ENCODE measurements at places on chromosomes 12 and 14.

DNA sequence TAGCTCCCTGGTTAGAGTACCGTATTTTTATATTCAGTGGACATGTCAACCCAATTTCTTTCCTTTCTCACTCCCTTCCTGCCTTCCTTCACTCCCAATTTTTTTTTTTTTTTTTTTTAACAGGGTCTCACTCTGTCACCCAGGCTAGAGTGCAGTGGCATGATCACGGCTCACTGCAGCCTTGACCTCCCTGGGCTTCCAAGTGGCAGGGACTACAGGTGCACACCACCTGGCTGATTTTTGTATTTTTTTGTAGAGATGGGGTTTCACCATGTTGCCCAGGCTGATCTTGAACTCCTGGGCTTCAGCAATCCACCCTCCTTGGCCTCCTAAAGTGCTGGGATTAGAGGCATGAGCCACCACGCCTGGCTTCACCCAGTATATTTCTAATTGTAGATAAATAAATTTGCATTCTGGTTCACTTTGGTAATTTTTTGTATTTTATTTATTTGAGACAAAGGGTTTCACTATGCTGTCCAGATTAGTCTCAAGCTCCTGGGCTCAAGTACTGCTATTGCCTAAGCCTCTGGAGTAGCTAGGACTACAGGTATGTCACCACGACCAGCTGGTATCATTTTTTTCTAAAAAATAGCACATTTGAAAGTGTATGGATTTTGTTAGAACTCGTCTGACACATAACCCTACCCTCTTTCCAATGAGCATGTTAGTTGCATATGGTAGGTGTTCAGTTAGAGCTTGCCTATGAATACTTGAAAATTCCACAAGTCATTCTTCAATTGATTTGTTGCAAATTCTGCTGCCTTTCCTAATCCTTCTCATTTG, 15.7 kb downstream of the SLC38A2 start:
- no peak for DNase-seq

DNA sequence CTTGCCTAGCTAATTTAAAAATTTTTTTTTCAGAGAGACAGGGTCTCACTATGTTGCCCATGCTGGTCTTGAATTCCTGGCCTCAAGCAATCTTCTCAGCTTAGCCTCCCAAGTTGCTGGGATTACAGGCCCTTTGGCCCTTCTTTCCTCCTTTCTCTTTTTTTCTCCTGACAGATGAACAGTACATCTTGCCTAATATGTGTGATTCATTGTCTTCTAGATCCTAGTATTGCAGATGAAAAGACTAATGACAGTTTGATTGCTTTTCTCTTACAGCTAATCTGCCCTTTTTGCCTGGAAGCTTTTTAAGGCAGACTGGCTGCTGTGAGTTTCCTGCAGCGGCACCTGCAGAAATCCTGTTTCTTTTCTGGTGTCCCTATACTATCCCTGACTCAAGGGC, 12.0 kb downstream of the DEPDC4 start:
- DNase-seq, result no peak

- peak; percentile 21 for DNase-seq
Measured at GRCh38 chr12:130041983-130042812, 120.1 kb upstream of the FZD10 start.

DNA sequence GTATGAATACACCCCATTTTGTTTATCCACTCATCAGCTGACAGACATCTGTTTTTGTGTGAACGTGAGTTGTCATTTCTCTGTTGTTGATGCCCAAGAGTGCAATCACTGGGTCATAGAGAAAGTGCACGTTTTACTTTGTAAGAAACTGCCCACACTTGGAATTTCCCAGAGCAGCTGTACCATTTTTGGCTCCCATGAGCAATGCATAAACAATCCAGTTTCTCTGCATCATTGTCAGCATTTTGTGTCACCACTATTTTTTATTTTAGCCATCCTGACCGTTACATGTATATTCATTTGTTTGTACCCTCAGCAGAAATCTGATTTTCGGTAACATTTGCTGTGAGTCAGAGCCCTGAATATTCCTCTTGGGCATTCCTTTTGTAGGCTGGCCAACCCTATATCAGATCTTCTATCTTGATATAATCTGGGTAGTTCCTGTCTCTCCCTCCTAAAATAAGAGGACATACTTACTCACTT, 62.7 kb downstream of the RBM19 start:
- no peak for DNase-seq

DNA sequence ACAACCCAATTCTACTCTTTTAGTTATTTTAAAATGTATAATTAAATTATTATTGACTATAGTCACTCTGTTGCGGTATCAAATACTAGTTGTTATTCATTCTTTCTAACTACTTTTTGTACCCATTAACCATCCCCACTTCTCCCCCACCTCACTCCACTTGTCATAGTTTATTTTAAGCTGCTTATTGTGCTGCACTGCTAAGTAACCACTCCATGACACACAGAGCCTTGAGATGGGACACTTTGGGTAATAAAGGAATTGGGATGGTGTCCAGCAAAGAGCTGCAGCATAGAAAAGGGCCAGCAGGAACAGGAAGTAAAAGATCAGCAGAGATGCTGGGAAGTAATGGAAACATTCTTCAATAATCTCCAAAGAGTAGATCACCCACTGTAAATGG, 123.0 kb downstream of the RPS29 start:
- DNase-seq, result no peak

- DNase-seq, result no peak
Measured at GRCh38 chr14:37088356-37089215, 83.8 kb downstream of the SLC25A21 start.

DNA sequence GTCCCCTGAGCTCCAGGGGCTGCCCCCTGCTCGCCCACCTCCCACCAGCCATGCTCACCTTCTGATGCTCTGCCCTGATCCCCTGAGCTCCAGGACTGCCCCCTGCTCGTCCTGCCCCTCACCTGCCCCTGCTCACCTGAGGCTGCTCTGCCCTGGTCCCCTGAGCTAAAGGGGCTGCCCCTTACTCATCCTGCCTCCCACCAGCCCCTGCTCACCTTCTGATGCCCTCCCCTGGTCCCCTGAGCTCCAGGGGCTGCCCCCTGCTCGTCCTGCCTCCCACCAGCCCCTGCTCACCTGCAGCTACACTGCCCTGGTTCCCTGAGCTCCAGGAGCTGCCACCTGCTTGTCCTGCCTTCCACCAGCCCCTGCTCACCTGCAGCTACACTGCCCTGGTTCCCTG, 247.2 kb downstream of the TMEM121 start:
- DNase-seq, result no peak

- DNase-seq, result no peak
Measured at GRCh38 chr12:90576707-90577106, 378.3 kb downstream of the CCER1 start.
